ENCODE measurements at places on chromosomes 5 and 9.

- no peak for DNase-seq
Observed at GRCh38 chr9:88813638-88814209, 177.5 kb upstream of the S1PR3 start.

GRCh38 chr5:143200781-143201398, 202.6 kb downstream of the NR3C1 start:
- DNase-seq, result no peak

GRCh38 chr5:107917983-107918382, 247.2 kb upstream of the EFNA5 start:
- no peak for DNase-seq

DNA sequence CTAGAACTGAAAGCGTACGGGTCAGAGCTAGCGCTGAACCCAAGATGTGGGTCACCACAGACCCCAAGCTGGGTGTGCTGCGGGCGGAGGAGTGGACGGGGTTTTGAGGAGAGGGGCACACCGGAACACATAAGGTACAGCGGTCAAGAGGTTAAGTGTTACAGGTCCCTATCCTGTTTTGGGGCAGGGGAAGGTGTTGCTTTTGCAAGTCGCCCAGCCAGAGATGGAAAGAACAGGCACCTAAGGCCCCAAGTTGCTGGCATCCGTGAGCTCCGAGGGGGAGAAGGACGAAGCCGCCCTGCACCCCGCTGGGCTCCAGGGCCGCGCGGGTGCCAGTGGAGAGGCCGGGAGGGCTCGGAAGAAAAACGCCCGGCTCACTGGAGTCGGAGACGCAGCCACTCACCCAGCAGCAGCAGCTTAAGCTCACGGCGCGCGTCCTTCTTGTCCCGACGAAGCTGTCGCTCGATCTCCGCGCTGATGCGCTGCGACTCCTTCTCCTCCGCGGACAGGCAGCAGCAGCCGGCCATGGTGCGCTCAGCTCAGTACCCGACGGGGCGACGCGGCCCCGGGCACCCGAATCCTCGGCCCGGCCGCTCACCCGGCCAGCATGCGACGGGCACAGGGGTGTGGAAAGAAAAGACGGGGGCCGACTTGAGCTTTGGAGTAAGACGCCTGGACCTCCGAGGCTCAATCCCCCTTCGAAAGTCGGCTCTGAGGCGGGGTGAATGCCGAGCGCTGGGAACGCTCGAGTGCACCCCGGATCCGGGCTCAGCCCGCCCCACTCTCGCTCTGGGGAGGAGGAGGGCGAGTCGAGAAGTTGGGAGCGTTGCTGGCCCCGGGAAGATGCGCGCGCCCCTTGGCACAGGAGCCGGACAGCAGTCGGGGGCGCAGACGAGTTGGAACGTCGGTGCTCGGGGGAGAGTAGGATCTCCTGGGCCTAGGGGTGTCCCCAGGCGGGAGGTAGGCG, 572 bp downstream of the GNA14 start:
- no peak for DNase-seq

DNA sequence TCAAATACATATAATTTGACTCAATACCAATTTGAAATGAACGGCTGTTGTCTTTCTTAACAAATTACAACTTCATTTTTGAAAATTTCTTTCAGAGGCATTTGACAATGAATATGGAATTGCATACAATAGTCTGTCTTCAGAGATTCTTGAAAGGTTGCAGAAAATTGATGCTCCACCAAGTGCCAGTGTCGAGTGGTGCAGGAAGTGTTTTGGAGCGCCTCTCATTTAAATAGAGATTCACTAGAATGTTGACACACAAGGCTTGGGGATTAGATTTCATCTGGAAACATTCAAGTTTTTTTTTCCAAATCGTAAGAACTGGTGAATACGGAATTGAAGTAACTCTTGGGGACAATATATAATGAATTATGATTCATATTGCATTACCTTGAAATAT, 8.1 kb downstream of the RPS6 start:
- no peak for DNase-seq

- no peak for DNase-seq
Observed at GRCh38 chr5:110879675-110880074, 140.9 kb downstream of the SLC25A46 start.

- no peak for DNase-seq
Observed at GRCh38 chr5:122723606-122724352, 51.1 kb upstream of the SNX2 start.

DNA sequence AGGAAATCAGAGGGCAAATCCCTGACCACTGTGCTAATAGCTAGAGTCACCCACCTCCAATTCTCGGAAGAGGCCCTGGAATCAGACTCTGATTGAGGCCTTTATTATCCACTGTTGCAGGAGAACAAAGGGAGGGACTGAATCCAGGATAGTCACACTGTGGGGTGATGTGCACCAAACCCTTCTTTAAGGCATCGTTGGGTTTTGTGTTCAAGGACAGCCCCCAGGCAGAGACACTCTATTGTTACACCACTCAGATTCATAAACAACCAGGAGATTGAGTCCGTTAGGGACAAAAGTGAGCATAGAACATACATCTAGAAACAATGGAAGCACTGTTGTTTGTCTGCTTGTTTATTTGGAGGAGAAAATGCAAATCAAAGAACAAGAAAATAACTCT, 124.6 kb upstream of the TBCA start:
- DNase-seq, result no peak
